ENCODE measurements at places on chromosomes 6 and 20.

DNA sequence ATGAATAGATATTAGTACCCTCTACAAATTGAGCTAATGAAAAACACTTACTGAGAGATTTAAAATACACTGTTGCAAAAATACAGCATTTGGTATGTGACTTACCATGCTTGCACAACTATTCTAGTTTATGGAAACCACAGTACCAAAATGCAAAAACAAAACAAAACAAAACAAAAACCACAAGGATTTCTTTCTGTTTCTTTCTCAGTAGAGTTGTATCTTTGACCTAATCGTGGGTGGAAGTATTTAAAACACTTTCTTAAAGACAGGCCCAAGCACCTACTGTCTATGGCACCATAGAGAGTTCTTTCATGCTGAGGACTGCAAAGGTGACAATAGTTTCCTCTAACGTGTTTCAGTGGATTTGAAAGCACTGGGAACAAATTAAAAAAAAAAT lies 95.3 kb upstream of the C6orf118 start:
- no peak for DNase-seq

- peak; percentile 77 for DNase-seq
Measured at GRCh38 chr20:48064929-48065328, 279.6 kb upstream of the SULF2 start.

GRCh38 chr6:39313526-39314272 lies 520 bp downstream of the KCNK17 start:
- no peak for DNase-seq

- DNase-seq = no peak
Measured at GRCh38 chr6:25637960-25638434, 14.0 kb upstream of the SCGN start.

- DNase-seq = peak; percentile 83
Measured at GRCh38 chr6:74170118-74170517, 474.1 kb downstream of the CD109 start.

DNA sequence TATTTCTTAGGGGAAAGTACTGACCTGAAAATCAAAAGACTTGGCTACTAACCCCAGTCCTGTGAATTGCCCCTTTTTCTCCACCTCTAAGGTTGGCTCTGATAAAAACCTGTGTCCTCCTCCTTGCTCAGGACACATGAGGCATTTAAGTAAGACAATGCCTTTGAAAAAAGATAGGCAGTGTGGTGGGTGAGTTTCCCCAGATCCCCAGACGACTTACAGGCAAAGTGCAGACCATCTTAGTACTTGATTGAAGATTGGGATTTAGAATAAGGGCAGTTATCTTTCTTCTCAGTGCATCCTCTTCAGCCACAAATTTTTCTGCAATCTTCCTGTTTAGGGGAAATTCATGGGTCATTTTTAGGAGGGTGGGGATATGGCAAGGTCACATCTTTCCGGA lies 87.8 kb downstream of the KIZ start:
- no peak for DNase-seq

- DNase-seq = no peak
Measured at GRCh38 chr6:15520626-15521203, 142.1 kb downstream of the DTNBP1 start.

- DNase-seq = no peak
Measured at GRCh38 chr6:163420289-163420614, 5.7 kb downstream of the QKI start.

- DNase-seq = no peak
Measured at GRCh38 chr20:49431329-49431728, 51.1 kb downstream of the KCNB1 start.

DNA sequence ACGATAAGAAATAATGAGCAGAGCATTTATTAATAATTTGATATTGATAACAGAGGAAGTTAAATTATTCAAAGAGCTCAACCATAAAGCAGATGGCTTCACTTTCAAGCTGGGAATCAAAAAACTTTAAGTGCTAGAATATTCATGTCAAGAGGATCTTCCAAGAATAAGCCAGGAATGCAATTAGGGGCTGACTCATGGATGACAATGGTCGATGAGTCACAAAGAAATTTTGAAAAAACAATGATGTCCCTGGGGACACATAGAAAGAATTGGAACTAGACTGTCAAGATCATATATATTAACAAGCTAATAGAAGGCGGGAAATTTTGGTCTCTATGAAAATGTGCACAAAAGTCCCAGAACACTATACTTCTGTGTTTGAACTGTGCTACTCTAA lies 304.1 kb downstream of the LAMA2 start:
- peak; percentile 74 for DNase-seq

DNA sequence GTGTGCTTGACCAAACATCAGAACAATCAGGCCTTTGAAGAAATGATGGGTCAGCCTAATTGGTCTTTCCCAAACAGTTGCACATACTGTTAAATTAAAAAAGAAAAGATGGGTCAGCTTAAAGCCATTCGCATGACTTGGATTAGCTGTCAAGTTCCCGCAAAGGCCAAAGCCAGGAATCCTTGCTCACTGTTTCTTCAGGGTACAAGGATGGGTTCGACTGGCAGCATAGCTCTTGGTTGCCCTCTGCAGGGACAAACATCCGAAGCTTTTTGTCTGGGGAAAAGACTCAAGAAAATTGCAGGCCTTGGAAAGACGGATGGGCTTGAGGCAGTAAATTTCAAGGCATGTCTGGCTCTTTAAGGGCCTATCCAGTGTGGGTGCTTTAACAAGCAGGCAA lies 168.0 kb downstream of the HDGFL1 start:
- DNase-seq = peak; percentile 35

- peak; percentile 53 for DNase-seq
Measured at GRCh38 chr6:53888931-53889330, 94.1 kb downstream of the LRRC1 start.
